EL (cell line): ENCODE measurements at places on chromosomes 16 and 17.

- no peak for DNase-seq
These were observed 83.1 kb downstream of the NT5M start for GRCh38 chr17:17386094-17386800.

- peak; percentile 65 for DNase-seq
These were observed 173.6 kb downstream of the IRF8 start for GRCh38 chr16:86072328-86073102.

GRCh38 chr16:28498666-28499381 is 4.4 kb downstream of the APOBR start:
- DNase-seq: no peak

DNA sequence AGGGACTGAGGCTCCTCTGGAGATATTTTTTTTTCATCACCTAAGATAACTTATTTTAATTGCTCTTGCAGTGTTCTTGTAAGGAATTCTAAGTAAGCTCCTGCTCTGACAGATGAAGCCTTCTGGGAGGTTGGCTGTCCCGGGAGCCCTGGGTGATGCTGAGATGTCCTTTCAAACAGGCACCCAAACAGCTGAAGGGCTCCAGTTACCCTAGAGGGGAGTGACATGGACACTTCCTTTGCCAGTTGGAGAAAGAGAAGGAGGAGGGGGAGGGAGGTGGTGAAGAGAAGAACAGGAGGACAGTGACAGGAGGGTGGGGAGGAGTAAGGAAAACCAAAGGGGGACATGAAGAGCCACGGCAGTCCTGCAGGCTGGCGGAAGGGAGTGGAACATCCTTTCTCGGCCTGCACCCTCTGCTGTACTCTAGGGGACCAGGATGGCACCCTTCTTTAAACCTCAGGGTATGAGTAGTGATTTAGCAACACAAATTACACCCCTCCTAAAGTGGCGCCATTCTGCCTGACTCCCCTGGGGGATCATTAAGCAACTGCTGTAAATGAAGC is 51.8 kb downstream of the MYH3 start:
- DNase-seq: no peak

GRCh38 chr16:84396537-84397008 is 28.2 kb downstream of the ATP2C2 start:
- no peak for DNase-seq

DNA sequence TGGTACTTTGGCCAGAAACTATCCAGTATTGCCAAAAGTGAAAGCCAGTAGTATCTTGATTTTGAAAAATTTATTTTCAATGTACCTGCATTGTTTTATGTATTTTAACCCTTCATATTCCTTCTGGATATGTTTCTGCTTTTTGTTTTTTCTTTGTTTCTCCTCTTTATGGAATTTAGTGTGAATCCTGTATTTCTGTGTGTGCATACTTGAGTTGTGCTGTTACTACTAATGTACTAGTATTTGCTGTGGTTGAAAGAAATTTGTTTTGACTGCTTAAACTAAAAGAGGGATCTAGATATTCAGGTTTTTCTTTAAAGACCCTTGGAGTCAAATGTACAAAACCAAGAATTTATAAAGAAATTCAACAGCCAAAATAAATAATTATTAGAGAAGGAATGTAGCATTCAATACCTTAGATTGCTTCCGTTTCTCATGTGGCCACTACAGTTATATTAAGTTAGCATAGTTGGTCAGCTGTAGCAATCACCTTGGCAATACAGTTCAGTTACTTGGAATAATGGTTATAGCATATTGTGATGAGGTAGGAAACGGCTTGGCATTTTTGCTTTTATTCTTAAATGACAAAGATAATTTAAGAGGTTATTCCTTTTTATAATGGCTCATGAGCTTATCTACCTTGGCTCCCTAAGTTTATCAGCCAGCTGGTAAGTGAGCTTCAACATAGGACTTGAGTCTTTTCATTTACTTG is 4.9 kb downstream of the PHKB start:
- DNase-seq: no peak

- no peak for DNase-seq
These were observed 157.3 kb upstream of the SDK2 start for GRCh38 chr17:73801455-73802100.

DNA sequence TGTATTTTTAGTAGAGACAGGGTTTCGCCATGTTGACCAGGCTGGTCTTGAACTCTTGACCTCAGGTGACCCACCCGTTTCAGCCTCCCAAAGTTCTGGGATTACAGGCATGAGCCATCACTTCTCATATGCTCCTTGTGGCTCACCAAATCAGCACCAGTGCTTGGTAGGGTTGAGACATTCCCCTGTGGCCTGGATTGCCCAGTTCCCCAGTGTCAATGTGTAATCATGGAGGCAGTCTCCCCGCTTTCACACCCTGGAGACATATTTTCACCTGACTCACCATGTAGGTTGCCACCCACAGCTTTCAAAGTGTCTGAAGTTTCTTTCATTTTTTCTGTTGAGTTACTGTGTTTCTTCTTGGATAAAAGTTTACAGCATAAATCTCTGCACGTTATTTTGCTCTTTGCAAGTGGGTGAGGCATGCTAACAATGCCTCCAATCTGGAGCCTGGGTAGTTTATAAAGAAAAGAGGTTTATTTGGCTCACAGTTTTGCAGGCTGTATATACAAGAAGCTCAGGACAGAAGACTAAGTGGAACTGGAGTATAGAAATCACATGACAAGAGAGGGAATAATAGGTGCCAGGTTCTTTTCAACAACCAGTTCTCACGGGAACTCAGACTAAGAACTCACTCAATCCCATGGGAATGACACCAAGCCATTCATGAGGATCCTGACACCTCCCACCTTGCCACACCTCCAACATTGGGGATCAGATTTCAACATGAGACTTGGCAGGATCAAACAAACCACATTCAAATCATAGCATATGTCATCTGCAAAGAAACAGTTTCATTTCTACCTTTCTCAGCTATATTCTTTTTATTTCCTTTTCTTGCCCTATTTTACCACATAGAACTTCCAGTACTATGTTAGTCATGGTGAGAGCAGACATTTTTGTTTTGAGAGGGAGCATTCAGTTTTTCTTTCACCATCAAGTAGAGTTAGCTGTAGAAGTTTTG is 113.2 kb downstream of the PHKB start:
- peak; percentile 37 for DNase-seq

- no peak for DNase-seq
These were observed 6.1 kb downstream of the PECAM1 start for GRCh38 chr17:64384253-64385186.

GRCh38 chr17:34420254-34420766 is 57.3 kb upstream of the CCL1 start:
- peak; percentile 55 for DNase-seq
